Left renal cortex interstitium (tissue), 4 donors: ENCODE measurements at places on chromosomes 12 and 14.
A peak's percentile ranks its signal among the peaks of the same experiment; 100 is the strongest.

- DNase-seq, result no peak
Observed at GRCh38 chr14:80605536-80605935, 336.0 kb downstream of the CEP128 start.

GRCh38 chr12:124489220-124489619, 78.2 kb downstream of the NCOR2 start:
- no peak for DNase-seq

DNA sequence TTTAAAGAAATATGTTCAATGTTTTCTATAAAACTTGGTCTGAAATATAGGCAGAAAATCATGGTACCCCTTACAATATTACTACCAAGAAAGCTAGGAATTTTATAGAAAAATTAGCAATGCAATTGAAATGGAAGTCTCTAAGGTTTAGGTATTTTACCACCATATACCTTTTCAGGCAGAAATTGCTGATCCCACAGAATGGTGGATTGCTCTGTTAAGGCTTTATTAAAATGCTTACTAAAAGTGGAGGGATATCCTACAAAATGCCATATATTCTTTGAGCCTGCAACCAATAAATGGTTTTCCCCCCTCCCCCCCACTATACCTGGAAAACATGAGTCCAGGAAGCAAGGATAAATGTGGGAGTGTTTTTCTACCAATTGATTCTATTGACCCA, 718.1 kb upstream of the NOVA1 start:
- DNase-seq, result no peak

DNA sequence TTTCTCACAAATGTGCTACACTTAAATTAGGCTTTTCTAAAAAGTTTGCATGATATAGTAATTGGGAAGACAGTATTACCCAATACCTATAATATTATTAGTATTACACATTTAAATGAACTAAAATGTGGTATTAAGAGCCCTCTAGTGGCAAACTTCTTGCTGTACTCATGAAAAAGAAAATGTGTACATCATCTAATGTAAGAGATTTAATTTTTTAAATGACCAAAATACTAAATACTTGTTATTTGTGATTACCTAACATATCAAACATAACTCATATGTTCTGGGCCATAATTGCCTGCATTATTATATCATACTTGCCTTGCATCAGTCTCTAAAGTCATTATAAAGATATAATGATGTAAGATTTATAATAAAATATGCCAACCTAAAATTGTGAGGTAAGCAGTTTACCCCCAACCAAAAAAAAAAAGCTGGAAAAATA, 64.2 kb downstream of the DNAI7 start:
- no peak for DNase-seq

DNA sequence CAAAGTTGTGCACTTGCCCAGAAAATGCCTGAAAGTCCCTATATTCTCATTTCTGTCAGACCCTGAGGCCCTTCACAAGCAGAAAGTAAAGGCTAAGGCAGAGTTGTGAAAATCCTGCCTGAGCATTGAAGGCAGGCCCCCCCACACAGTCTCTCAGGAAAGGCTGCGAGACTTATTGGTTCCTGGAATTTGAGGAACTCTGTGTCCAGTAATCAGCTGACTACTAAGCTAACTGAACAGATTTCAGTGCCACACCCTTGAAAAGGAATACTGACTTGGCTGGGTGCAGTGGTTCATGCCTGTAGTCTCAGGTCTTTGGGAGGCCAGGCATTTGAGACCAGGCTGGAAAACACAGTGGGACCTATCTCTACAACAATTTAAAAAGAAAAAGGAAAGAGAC, 21.1 kb upstream of the PPP2R5E start:
- no peak for DNase-seq

DNA sequence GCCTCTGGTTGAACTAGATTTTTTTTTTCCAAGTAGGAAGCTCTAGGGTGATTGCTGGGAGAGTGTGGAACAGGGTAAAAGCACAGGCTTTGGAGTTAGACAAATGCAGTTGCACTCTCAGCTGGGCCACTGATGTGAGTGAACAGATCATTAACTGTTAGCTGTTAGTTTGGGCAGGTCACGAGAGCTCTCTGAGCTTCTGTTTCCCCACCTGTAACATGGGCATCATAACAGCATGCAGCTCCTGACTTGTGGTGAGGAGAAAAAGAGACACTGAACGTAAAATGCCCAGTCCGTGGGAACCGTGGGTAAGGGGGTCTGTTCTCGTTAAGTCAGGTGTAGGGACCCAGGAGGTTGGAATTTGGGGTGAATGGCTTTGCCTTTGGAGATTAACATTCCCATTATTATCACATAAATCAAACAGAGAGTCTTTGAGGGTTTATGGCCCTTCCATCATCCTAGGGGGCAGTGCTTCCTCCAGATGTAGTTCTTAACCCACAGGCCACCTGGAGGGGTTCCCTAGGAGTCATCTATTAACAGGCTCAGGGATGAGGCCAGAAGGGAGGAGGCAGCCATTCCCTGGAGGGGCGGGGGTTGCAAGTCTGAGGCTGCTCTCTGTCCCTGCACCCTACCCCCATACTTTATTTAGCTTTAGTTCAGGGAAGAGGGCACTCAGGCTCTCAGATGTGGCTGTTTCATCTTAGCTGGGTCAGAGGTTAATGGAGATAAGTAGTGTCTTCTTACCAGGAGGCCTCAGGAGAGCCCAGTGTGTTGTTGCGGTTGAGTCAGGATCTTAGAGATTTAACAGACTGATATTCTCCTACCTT, 135.2 kb downstream of the DACT1 start:
- DNase-seq, result peak; percentile 49

GRCh38 chr14:75295061-75295461, 16.4 kb downstream of the FOS start:
- no peak for DNase-seq

- no peak for DNase-seq
Observed at GRCh38 chr12:129401572-129401971, 502.3 kb downstream of the TMEM132D start.

- DNase-seq, result peak; percentile 36
Observed at GRCh38 chr14:86613786-86614185, 1083.8 kb downstream of the FLRT2 start.

DNA sequence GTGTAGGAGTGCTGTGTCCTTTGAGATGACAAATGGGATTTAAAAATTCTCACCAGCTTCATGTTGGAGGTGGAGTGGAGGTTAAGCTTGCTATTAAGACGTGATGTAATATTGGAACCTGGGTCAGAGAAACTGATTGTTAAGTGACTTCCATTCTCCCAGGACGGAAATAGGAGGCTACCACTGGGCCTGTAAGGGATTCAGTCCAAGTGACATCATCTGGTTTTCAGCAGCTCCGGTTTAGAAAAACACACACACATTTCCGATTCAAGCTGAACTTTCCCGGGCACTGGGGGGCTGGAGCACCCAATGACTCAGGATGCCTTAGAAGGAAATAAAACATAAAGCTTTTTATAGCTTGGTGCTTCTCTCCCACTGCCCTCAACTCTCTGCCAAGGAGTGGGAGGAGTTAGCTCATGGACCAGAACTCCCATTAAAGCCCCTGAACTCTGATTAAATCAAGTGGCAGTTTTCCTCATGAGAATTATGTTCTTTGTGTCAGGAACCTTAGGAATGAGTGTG, 12.4 kb downstream of the CALM1 start:
- no peak for DNase-seq

GRCh38 chr14:46259536-46259935, 392.0 kb downstream of the RPL10L start:
- no peak for DNase-seq

GRCh38 chr12:12456637-12457036, 99.8 kb downstream of the BORCS5 start:
- no peak for DNase-seq

DNA sequence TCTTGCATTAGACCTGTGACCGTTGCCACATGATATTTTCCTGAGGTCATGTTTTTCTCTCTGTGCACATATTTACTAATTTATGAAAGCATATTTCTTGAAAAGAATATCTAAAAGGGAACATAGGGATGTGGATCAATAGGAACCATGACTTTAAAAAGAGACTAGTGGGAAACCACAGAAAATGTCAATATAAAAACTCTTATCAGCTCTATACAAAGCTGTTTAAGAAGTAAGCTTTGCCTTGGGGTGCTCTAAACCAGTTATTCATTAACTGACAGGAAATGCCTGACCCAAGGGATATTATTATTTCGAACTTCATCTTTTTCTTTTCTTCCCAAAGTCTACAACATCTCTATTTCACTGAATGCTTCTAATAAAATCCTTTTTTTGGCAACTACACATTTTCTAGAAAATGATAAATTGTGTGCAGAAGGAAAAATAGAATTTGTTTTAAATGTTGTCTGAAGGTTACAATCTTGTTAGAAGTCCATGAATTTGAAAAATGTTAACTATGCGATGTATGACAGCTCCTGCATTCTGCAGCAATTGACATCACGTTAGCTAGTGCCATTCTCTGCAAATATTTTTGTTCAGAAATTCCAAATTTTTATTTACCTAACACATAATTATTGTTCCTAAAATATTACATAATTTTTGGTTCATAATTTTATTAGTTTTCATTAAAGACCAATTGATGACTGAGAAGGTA, 345.0 kb downstream of the SLC16A7 start:
- DNase-seq, result no peak

DNA sequence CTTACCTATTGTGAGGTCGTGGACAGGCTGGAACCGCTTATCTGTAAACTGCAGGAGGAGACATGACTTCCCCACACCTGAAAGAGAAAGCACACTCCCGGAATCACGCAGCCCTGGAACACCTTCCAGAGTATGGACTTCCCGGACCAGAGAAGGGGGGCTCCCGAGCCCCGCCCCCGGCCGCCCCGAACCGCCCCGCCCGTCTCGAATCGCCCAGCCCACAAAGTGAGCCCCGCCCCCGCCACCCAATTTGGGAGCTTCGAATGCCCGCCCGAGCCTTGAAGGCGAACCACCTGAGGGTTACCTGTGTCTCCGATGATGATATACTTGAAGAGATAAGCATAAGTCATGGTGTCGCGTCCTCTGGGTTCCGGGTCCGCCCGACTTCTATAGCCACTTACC, 235 bp downstream of the RAB2B start:
- DNase-seq, result peak; percentile 69

DNA sequence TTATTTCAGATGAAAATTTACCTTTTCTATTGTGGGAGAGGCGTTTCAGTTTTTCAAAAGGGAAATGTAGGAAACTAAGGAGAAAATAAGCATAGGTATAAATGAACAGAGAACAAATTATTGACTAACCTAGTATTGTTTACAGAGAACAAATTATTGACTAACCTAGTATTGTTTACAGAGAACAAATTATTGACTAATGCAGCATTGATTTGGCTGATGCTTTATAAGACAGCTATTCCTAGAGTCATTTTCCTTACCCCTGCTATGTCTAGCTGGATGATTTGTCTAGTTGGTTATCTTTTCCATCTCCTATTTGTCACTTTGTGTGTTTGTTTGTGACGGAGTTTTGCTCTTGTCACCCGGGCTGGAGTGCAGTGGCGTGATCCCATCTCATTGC, 22.6 kb downstream of the TMPO start:
- DNase-seq, result no peak

DNA sequence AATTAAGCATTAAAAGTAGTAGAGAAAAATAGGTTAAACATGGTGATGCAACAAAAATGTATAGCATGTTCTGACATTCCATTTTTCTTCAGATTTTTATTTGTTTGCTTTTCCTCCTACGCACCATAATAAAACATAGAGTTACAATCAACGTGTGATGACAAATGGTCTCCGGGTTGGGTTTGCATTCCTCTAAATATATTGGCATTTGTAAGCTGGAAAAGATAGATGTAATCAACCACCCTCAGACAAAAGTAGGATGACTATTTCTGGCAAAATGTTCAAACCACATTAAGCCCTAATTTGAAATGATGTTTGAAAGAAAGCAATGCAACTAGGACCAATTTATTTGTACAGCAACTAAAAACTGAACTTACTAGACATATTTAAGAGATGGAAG, 58.4 kb downstream of the SLC25A21 start:
- DNase-seq, result no peak

DNA sequence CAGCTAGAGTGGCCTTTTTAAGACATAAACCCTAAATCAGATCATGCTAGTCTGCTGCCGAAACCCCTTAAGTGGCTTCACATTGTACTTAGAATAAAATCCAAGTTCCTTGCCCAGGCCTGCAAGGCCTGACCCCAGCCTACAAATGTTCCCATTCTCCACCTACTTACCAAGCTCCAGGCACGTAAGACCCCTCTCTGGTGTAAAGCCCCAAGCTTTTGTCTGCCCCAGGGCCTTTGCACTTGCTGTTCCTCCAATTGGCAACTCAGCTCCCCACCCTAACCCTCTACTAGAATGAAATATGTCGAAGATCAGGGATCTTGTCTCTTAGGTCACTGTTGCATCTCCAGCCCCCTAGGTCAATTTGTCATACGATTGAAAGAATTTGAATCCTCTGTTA, 27.1 kb upstream of the MED13L start:
- no peak for DNase-seq

DNA sequence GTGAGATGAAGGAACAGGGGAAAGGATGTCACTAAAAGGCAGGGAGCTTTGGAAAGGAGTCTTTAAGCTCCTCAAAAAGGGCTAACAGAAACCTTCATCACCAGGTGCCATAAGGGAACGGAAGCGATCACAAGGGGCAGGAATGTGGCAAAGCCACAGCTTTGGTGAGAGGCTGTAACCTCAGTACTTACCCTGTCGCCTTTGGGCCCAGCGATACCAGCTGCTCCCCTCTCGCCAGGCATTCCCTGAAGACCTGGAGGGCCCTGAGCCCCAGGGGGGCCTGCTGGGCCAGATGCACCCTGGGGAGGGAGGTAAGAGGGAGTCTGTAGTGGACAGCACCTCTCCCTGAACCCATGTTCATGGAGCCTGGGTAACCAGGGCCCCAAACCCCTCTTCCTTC, 18.9 kb downstream of the TMEM106C start:
- no peak for DNase-seq

- no peak for DNase-seq
Observed at GRCh38 chr14:51653775-51654532, 2.2 kb downstream of the FRMD6 start.

GRCh38 chr14:74956280-74957072, 1.1 kb upstream of the PGF start:
- DNase-seq, result no peak
